ENCODE measurements at places on chromosomes 7 and 10. TPM values are rescaled to one million over a fixed set of nuclear protein-coding genes. Genes with fewer than 3 reads are reported as not detected.
A peak's percentile ranks its signal among the peaks of the same experiment; 100 is the strongest.

The PLAC9 gene
- 155 TPM for total RNA-seq

DNA sequence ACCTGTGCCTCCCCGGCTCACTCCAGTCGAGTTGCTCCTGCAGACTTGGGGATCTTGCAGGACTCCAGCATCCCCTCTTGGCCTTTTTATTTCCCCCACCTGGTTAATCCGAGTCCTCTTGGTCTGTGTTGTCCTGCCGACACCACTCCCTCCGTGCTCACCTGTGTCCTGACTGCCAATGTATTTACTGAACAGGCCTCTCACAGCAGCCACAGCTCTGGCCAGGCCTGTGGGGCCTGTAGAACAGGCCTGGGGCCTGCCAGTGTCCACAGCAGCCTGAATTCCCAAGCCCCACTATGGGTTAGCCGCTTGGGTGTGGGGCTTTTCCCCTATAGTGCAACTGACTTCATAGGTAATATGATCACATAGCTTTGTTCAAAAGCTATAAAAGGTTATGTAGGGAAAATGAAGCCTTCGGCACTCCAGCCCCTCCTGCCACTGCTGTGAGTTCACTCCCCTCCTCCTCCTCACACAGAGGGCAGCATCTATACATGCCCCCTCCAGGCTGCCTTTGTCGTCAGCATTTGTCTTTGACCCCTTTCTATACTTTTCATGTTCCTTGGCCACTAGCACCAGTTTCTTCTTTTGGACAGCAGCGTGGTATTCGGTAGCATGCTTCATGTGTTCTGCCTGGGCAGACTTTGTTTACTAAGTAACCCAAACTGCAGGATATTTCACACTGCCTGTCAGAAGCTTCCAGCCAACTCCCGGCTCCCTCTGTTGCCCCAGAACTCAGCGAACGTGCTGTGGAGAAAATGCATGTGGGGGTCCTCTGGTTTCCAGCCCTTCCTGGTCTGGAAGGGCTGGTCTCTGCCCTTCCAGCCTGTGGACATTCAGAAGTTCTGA is 46.1 kb downstream of the ZNF467 start:
- peak; percentile 57 for DNase-seq

The GATA3 gene
- total RNA-seq, result 0.97 TPM

DNA sequence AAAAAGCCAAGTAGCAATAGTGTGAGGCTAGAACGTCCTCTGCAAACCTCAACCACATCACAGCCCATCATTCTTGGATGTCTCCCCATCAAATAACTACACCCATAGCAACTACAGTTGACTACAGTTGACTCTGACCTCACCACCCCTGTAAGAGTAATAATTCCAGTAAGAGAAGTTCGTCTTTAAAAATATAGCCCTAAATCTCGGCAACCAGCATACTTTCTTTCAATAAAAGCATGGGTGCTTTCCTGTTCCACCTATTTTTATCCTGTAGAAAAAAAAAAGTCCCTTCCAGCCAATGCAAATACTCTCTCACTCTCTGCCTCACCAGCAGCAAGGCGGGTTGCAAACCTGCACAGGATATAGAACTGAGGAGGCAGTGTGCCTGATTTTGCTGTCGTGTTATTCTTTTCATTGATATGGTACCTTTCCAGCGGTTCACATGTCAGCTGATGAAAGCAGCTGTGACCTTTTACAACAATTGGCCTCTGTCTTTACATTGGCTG is 187.5 kb upstream of the NFE2L3 start:
- no peak for DNase-seq

The SH2B2 gene
- 2.7 TPM for total RNA-seq

- no peak for DNase-seq
Observed at GRCh38 chr7:136049117-136049516, 72.0 kb upstream of the MTPN start.

The RPEL1 gene
- not detected for total RNA-seq

GRCh38 chr7:158140538-158141220 is 446.9 kb downstream of the PTPRN2 start:
- no peak for DNase-seq

The CHN2 gene
- 11.6 TPM for total RNA-seq

GRCh38 chr7:22248111-22248809 is 108.7 kb downstream of the RAPGEF5 start:
- DNase-seq, result no peak

GRCh38 chr10:103640436-103641181 is 147.1 kb downstream of the NEURL1 start:
- no peak for DNase-seq

The RHOBTB1 gene
- total RNA-seq, result 14.3 TPM

- peak; percentile 93 for DNase-seq
Observed at GRCh38 chr7:56092789-56093531, at the start of gene PHKG1. Gene PHKG1 (minus strand): TSS chr7:56092952. CDS start chr7:56088941, 4,011 bp downstream.

GRCh38 chr7:10121631-10122030 is 852.0 kb upstream of the PHF14 start:
- DNase-seq, result no peak

The OR2A7 gene
- 1.9 TPM for total RNA-seq

- DNase-seq, result no peak
Observed at GRCh38 chr7:115125312-115125711, 203.4 kb downstream of the MDFIC start.

DNA sequence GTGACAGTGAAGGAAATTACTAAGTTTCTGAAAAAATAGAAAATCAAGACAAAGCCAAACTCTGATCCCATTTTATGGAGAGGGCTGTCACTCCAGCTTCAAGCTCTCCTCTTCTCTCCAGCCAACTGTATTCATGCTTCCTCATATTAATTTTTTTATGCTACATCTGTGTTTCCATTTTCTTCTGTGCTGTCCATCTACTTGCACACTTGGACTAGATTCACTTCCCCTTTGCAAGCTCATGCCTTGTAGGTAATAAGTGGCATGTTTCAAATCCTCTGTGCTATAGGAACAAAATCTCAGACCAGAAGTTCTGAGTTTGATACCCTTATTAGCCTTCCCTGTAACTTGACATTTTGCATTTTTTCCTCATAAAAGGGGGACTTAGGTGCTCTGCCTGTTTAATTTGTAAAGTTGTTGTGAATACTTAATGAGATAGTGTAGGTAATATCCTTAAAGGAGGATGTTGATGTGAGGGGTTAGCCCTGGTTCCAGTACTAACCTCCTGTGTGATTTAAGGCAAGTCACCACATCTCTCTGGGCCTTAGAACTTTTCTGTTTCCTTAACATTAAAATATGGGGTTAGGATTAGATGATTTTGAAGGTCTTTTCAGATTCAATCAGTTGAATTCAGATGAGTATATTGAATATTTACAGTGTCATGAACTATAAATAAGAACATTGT is 358.8 kb downstream of the BBS9 start:
- DNase-seq, result no peak

- no peak for DNase-seq
Observed at GRCh38 chr7:30389791-30390190, 88.8 kb downstream of the NOD1 start.

- no peak for DNase-seq
Observed at GRCh38 chr7:142024547-142024946, 28.9 kb downstream of the MGAM start.

DNA sequence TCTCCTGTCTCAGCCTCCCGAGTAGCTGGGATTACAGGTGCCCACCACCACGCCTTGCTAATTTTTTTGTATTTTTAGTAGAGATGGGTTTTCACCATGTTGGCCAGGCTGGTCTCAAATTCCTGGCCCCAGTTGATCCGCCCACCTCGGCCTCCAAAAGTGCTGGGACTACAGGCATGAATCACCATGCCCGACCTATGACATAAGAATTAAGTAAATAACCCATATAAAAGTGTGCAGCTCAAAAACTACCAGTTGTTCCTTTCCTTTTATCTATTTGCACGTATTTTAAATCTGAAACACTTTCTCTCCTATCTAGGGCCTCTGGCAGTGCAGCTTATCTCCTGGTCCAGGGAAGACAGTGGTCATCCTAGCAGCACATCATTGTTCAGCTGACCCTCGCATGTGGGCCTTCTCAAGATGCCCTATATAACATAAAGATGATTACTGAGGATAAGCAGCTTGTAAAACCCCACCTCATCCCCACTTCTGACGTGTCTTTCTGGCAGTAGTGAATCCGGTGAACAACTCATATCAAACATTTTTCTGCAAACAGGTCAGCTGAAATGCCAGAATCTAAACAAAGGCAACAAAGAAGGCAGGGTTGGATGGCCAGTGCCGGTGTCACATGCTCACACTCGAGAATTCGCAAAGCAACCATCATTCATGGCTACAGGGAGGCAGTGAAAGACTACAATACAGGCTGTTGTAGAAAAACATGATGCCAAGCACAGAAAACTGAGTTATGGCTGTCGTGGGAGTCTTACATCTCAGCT is 36.0 kb upstream of the KCNIP2 start:
- no peak for DNase-seq

DNA sequence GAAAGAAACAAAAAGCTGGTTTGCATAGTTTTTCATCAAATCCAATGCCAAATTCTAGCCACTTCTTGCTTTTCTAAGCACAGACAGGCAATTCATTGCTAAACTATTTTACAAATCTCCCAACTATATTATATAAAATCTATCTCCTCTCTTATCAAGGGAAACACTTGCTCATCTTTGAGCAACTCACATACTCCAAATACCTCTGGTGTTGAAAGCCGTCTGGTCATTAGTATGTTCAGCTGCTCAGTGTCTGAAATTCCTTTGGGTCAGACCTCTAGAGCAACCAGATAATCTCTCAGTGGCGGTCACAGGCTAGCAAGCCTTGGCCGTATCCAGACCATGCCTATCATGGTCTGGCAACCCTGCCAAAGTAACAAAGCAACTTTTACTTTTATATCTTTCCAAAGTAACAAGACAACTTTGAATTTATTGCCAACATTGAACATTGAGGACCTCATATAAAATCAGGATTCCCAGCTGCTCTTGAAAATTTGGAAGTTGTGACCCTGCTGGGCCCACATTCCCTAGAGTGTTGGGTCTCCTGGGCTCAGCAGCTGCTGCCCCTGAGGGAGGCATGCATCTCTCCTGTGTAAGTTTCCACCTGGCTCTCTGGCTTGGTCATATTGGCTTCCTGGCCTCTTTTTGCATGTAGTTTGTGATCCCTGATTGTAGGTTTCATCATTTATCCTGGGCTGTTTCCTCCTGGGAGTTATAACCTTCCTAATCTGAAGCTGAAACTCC is 56.8 kb upstream of the LANCL2 start:
- no peak for DNase-seq

The LBX1 gene
- not detected for total RNA-seq

The CD36 gene
- 152 TPM for total RNA-seq

The MPP7 gene
- 37.1 TPM for total RNA-seq

- no peak for DNase-seq
Observed at GRCh38 chr10:79024720-79025198, 44.0 kb upstream of the ZMIZ1 start.

The HKDC1 gene
- 0.05 TPM for total RNA-seq

DNA sequence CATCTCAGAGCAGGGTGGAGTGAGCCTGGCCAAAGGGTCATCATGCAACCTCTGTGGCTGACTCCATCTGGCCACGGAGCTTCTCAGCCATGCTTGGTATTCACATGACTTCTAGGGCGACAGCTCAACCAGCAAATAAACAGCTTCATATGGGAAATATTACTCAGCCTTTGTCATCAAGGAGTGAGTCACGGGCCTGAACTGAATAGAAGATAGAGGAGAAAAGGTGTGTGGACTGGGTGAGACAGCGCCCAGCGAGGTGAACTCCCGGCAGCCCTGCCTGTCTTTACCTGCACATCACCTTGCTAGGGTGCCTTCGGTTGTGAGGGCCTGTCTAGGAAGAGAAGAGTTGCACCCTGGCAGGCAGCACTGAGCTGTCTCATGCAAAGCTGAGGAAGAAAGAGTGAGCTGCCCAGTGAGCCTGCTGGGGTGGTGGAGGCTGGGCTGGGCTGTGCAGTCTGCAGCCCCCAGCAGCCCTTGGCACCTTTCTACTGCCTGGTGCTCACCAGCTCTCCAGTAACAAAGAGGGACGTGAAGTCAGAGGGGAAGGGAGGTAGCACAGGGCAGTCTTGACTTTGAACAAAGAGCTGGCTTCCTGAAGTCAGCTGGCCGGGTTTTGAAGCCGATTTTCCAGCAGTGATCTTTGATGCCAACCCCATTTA is 114.2 kb downstream of the EGFR start:
- peak; percentile 91 for DNase-seq

GRCh38 chr10:16570731-16571130 is 49.1 kb upstream of the C1QL3 start:
- no peak for DNase-seq

The FBH1 gene
- 78.6 TPM for total RNA-seq

DNA sequence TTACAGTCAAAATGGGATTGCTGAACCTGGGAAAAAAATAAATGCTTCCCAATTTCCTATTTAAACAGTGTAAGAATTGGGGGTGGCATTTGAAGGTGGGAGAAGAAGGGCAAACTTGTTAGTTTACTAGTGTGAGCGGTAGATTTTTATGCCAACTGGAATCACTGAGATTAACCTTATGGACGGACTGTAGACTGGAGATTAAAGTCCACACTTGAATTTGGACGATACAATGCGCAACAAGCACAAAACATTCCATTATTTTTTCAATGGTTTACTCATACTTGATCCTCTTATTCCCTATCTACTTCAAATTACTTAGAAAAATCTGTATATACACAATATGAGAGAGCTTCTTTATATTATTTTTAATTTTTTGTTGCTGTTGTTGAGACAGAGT is 269.6 kb upstream of the KLF14 start:
- DNase-seq, result no peak

GRCh38 chr10:97211229-97211628 is 25.5 kb upstream of the SLIT1 start:
- no peak for DNase-seq

DNA sequence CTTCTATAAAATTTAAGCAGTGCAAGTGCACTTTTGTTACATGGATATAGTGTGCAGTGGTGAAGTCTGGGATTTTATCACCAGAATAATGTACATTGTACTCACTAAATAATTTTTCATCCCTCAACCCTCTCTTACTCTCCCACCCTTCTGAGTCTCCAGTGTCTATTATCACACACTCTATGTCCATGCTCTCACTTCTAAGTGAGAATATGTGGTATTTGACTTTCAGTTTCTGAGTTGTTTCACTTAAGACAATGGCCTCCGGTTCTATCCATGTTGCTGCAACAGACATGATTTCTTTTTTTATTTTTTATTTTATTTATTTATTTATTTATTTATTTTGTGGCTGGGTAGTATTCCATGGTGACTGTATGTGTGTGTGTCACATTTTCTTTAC is 855.9 kb upstream of the PHF14 start:
- no peak for DNase-seq

The SPDYE2B gene
- not detected for total RNA-seq

The DGKB gene
- 1.5 TPM for total RNA-seq

The GPR146 gene
- total RNA-seq, result 14.3 TPM

The UNCX gene
- total RNA-seq, result not detected

GRCh38 chr10:70695241-70696030 is 23.1 kb downstream of the ADAMTS14 start:
- DNase-seq, result no peak

- DNase-seq, result no peak
Observed at GRCh38 chr7:40329601-40330153, 194.9 kb downstream of the SUGCT start.

- DNase-seq, result no peak
Observed at GRCh38 chr7:44408596-44408995, 81.9 kb downstream of the NUDCD3 start.

The LIPF gene
- total RNA-seq, result not detected

- DNase-seq, result no peak
Observed at GRCh38 chr10:42428534-42428933, 209.8 kb downstream of the ZNF33B start.

Measured in posterior vena cava (tissue), 2 donors.